ENCODE measurements at places on chromosomes 12 and 14.
A peak's percentile ranks its signal among the peaks of the same experiment; 100 is the strongest.

- no peak for DNase-seq
Measured at GRCh38 chr12:70815056-70815455, 105.5 kb downstream of the PTPRR start.

GRCh38 chr12:8784290-8784888 is 38.0 kb upstream of the A2ML1 start:
- no peak for DNase-seq

GRCh38 chr14:99729991-99730875 is 46.1 kb downstream of the CYP46A1 start:
- DNase-seq: peak; percentile 16

- no peak for DNase-seq
Measured at GRCh38 chr12:127150956-127151355, 1116.0 kb upstream of the TMEM132C start.

DNA sequence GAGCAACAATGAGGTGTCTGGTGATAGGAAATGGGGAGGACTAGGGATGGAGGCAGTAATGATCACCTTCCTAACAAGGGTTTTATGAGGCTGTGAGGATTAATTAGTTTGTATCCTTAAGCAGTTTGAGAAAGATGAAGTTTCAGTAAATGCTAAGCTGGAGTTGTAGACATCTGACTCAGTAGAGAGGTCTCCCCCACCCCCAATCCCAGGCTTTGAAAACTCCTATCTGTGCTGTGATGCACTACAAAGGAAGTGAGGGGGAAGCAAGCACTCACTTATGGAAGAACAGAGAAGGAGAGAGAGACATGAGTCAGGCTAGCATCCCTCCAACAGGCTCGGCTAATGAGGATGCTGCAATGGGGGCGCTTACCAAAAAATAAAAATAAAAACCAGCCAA is 5.5 kb upstream of the BCL11B start:
- DNase-seq: no peak

DNA sequence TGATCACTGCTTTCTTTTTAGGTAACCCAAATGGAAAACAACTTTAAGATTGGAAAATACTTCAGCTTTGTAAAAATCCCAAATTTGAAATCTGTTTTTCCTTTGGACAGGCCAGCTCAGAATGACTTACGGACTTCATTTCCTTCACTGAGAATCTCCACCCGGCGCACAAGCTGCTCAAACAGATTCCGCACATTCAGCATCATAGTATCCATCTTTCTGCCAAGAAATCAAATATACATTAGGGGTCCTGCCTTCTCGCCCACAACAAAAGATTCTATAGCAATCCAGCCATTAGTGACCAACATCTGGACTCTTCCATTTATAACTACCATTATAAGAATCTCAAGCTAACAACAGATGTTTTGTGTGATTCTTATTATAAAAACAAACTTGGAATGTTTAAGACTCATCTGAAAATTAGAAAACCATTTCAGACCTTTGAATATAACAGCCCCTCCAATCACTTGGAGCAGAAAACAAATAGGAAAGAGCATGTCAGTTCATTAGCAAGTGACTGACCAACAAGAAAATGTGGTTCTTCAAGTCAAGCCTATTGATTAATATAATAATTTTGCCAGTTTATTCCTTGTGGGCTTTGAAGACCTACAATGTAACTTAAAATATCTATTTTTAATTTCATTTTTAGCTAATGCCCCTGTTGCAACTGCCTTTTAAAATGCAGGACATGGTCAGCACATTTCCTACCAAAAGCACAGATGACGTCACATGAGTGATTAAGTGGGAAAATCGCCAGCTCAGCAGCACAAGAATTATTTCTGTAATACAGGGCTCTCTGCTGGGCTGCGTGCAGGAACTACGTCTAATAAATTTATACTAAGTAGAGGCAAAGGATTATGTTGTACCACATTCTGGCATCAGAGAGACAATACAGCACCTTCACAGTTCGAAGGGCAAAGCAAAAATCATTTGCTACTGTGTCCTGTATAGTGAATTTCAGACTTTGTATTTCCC is 8.5 kb downstream of the RACGAP1 start:
- no peak for DNase-seq

GRCh38 chr12:56256326-56256960 is 1.7 kb downstream of the ANKRD52 start:
- DNase-seq: peak; percentile 35

- DNase-seq: no peak
Measured at GRCh38 chr14:104678901-104679705, 10.3 kb upstream of the INF2 start.

GRCh38 chr14:60807247-60807646 is 72.7 kb downstream of the MNAT1 start:
- no peak for DNase-seq

GRCh38 chr12:74043343-74043742 is 494.3 kb upstream of the ATXN7L3B start:
- no peak for DNase-seq

GRCh38 chr14:76495983-76496382 is 120.0 kb downstream of the ESRRB start:
- no peak for DNase-seq

- DNase-seq: no peak
Measured at GRCh38 chr14:100406505-100407131, 83.5 kb downstream of the SLC25A47 start.

GRCh38 chr12:24788886-24789285 is 160.0 kb downstream of the BCAT1 start:
- DNase-seq: no peak

DNA sequence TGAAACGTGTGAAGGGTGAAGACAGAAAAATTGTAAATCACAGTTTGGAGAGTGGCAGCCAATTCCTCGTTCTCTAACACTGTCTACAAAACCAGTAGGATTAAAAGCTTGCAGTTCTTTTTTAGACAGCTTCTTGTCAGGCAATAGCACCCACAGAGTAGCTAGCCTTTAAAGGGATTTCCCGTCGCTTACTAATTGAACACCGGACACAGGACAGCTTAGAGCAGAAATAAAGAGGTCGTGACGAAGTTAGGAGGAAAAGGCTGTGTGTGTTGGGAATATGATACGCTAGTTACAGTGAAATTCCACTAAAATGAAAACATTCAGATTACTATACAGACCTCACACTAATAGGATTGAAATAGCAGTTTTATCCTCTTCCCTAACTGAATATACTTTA is 149.1 kb upstream of the FLRT2 start:
- no peak for DNase-seq

DNA sequence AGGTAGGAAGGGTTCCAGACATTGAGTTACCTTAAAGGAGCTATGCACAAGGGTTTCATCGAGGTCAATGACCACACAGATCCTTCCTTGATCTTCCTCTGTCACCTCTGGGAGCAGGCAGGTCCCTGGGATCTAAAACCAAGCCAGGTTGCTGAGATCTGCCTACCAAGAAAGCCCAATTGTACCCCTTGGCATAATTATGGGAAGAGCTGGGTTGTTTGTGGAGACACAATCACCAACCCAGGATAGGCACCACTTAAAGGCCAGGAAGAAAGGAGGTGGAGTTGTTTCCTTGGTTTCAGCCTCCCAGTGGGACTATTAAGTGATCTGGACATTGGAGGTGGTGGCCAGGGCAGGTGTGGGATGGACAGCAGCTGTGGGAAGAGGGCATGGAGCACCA is 8.4 kb upstream of the AVIL start:
- DNase-seq: no peak

DNA sequence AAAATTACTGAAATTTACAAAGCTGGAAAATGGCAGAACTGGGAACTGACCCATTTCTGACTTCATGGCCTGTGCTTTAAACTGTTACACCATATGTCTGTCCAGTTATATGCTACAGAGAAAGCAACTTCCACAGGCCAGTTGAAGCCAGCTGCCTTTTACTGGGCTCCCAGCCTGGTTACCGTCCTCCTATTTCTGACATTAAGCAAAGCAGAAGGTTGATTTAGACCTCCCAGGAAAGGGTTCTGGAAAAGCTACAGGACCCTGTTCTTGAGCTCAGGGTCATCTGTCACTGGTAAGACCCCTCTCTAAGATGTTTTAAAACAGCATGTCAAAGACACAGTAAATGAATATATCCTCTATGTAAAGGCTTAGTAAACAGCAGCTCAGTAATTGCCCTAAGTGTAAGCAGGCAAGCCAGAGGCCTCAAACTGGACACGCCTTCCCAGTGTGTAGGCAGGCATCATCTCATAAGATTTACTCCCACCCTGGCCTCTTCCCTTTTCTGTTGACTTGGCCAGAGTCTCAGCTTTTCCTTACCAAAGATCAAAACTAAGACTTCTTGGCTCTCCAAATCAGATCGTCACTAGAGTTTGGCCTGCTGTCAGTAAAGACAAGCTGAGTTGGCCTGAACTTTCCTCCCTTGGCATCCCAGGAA is 55.4 kb upstream of the RNU6-8 start:
- no peak for DNase-seq

- no peak for DNase-seq
Measured at GRCh38 chr12:94010307-94010706, 138.1 kb upstream of the PLXNC1 start.

DNA sequence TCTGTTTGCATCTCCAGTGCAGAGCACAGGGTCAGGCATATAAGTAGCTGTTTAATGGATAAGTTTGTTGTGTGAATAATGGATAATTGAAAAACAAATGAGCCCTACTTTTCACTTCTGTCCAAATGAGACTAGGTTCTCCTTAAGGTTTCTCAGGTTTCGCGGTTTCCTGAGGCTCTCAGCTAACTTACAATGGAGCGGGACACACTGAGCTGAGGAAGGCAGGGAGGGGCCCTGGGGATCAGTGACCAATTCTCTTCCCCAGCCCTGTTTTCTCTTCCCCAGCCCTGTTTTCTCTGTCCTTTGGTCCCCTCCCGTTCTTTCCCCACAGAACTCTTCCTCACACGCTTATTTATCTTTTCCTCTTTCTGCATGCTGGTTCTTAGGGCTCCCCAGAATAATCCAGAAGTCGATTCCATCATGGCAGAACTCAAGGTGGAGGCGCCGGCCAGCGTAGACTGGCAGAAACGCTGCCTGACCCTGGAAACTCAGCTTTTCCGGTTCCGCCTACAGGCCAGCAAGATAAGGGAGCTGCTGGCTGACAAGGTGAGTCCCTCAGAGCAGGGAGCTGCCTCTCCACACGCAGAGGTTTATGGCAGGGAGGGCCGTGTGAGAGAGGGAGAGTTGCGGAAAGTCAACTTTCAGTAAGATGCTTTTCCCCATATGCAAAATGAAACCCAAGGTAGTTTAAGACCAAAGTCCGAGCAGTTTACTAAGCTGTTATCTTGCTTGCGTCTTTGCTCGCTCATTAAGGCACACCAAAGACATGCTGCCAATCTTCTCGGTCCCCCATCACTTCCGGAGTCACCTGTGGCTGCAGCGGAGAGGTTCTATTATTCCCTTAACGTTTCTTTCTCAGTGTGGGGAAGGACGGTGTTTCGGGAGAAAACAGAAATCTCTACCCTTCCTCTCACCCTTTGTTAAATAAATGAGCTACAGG is 8.6 kb downstream of the PLEKHH1 start:
- DNase-seq: no peak

DNA sequence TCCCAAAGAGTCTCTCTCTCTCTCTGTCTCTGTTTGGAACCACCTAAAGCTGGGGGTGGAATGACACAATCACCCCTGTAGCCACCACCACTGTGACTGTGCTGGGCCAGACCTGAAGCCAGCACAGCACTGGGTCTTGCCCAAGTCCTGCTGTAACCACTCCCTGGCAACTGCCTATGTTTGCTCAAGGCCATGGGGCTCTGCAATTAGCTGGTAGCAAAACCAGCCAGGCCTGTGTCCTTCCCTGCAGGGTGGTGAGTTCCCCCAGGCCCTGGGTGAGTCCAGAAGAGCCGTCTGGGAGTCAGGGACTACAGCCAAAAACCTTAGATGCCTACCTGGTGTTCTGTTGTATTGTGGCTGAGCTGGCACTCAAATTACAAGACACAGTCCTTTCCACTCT is 50.8 kb downstream of the DGLUCY start:
- DNase-seq: no peak

DNA sequence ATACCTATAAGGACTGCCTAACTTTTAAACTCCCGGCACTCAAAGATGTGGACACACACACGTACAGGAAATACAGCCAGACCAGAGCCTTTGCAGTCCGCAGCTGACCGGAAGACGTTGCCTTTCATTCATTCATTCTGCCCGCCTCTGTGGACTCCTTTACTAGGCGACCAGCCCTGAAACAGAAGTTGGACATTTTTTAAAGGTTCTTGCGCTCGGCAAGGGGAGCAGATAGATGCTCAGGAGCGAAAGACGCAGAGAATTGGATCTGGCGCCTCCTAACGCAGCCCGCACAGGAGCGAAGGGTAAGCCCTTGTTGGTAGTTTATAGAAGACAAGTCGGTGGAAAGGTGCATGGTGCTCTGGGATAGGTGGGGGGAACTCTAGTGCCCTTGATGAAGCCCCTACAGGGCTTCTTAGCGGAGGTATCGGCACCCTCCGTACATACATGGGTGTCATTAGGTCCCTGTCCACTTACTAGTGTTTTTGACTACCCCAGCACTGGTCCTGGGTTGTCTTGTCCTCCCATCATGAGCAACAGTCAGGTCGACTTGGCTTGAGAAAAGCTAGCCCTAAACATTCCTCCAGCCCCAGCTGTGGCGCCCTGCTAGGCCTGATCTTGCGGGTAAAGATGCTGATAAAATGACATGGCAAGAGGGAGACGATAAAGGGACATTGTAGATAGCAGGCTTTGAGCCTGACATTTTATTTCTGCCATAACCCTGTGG is at the start of gene KDM2B:
KDM2B (minus strand) TSS at position 65 of the 727 bp plus-strand sequence. CDS start 112 bp downstream, outside the sequence.
- DNase-seq: peak; percentile 21

DNA sequence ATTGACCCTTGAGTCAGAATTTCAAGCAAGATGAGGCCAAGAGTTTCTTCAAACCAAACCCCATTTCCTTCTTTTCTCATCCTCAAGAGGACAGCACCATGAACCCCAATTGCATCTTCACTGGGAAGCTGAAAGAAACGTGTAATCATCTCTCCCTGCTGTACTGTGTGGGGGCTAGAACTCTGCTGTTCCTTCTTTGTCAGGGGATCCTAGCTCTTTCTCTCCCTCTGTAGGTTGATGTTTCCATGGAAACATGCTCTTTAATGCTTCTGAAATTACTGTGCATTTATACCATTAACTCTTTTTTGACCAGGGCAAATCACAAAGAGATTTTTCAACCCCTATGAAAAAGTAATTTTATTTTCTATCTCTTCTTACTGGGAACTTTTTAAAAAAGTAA is 295.1 kb downstream of the GRIN2B start:
- no peak for DNase-seq

GRCh38 chr14:51069055-51069454 is 25.9 kb downstream of the TRIM9 start:
- no peak for DNase-seq

GRCh38 chr12:64674367-64674922 is 64.2 kb downstream of the RASSF3 start:
- no peak for DNase-seq

- DNase-seq: no peak
Measured at GRCh38 chr14:95156161-95157047, 925 bp downstream of the DICER1 start.

GRCh38 chr14:71541271-71541670 is 391.0 kb upstream of the RGS6 start:
- DNase-seq: no peak

DNA sequence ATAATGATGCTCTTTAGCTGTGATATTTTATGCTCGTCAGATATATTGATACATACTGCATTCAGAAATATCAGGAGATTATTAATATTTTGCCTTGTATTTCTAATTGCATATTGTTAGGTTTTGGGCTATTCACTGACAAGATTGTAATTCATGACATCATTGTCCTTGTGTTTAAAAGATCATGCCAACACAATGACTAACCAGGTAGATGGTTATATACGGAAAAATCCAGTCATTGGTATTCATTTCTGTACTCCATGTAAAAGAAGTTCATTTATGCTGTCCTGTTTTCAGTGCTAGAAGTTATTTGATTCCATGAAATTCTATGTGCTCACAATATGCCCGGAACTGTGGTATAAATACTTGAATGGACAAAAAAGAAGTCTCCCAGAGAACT is 107.5 kb downstream of the KITLG start:
- DNase-seq: no peak

Data from hematopoietic multipotent progenitor cell treated with erythropoietin and hydrocortisone succinate and interleukin-3 and kit ligand, for 15 days (in vitro differentiated cells).